Right cardiac atrium (tissue), 5 donors: ENCODE measurements at places on chromosomes 4 and X. TPM values are rescaled to one million over a fixed set of nuclear protein-coding genes. Genes with fewer than 3 reads are reported as not detected.
A peak's percentile ranks its signal among the peaks of the same experiment; 100 is the strongest.

DNA sequence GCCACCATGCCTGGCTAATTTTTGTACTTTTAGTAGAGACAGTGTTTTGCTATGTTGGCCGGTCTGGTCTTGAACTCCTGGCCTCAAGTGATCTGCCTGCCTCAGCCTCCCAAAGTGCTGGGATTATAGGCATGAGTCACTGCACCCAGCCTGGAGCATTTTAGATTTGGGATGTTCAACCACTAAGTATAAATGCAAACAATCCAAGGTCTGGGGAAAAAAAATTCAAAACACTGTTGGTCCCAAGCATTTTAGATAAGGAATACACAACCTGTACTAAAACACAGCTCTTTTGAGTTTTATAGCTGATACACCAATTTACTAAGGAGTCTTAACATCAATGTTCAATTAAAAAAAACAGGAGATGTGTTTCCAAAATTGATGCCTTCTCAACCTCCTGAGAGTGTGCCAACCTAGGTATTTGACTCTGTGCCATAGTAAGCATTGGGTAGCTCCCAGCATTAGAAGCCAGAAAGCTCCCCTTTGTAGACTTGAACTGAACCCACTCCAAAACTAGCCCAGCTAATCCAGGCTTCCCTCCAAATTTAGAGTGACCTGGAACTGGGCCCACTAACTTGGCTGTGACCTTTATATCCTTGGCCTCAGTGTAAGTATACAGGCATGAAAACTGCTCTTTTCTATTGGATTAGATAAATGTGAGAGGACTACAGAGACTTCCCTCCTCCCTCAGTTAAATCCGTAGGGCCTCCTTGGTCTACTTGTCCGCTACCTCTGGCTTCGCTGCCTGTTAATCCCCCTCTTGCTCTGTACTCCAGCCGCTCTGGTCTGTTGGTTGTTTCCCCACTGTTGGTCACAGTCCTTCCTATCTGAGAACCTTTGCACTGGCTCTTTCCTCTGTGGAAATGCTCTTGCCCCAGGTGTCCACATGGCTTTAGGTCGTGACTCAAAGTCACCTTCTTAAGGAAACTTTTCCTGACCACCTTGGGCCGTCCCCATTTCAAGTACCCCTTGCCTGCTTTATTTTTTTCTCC lies 77.6 kb downstream of the CCKAR start:
- DNase-seq = peak; percentile 80

GRCh38 chr4:126023896-126024295 lies 709.1 kb downstream of the FAT4 start:
- no peak for DNase-seq

DNA sequence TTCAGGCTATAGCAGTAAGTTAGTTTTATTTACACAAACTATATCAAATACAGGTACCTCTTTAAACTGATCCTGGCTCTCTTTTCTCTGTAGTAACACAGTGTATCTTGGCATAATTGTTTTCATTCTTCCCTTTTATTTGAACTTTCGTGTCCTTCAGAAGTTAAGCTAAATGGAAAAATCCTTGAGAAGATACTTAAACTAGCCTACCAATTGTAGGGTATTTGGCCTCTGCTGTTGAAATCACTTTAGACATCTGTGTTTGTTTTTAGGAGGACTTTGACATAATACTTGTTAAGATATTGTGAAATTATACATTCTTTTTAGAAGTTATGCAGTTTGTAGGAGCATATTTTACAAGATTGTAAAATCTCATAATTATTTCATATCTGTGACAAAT lies 90.3 kb upstream of the GK2 start:
- no peak for DNase-seq

DNA sequence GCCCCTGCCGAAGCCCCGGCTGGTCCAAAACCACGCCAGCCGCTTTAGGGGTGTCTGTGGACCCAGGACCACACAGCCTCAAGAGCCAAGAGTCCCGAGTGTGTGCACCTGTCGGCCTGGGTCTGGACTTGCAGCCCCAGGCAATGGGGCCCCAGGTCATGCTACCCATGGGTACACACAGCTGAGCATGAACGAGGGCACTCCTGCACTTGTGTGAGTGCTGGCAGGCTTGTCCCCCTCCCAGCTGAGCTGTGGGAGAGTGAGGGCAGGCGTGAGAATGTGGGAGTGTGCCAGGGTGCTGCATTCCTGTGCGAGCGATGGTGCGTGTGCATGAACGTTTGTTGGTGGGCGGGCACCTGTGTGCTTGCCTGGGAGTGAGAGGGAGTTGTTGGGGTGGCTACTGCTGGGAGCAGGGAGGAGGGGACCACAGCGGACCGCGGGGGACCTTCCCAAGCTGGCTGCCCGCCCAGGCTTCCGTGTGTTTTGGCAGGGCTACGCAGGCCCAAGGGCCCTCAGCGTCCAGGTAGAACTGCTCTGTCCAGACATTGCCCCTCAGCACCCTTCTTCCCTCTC lies 30.8 kb downstream of the BLOC1S4 start:
- peak; percentile 83 for DNase-seq

The ATP2B3 gene
- not detected for total RNA-seq

- no peak for DNase-seq
Measured at GRCh38 chr4:5933996-5934831, 41.3 kb upstream of the CRMP1 start.

DNA sequence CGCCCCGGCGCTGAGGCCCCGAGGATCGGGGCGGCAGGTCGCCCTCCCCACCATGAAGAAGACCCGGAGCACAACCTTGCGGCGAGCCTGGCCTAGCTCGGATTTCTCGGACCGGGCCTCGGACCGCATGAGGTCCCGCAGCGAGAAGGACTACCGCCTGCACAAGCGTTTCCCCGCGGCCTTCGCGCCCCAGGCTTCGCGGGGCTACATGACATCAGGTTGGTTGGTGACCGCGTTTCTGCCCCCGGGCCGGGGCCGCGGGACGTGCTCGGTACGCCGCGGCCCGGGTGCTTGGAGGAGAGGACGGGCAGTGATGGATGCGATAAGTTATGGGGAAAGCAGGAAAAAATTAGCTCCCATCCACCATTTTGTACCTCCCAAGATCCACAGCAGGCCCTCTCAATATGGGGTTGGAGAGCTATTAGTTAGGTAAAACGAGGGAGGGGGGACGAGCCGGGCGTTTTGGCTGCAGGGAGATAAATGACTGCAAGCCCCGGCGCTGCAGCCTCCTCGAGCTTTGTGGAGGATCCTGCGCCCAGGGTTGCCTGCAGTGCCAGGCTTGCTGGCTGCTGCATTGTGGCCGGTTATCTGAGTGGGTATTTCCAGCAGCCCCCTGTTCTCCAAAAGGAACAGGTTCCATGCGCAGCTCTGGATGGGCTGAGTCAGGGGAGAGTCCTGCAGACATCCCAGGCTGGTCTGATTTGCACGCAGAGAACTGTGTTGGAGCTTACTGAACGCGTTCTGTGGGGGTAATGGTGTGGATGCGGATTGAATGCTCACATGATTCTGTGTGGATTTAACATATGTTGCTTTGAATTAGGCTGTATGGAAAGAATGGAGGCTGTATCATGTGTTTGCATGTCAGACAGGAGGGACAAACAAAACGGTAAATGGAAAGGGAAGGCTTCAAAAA lies 1.9 kb downstream of the STOX2 start:
- peak; percentile 65 for DNase-seq

The NXF2B gene
- not detected for total RNA-seq

The PAGE2B gene
- not detected for total RNA-seq

The PRAF2 gene
- 20.2 TPM for total RNA-seq

- DNase-seq = no peak
Measured at GRCh38 chr4:3679851-3680311, 86.3 kb upstream of the ADRA2C start.

DNA sequence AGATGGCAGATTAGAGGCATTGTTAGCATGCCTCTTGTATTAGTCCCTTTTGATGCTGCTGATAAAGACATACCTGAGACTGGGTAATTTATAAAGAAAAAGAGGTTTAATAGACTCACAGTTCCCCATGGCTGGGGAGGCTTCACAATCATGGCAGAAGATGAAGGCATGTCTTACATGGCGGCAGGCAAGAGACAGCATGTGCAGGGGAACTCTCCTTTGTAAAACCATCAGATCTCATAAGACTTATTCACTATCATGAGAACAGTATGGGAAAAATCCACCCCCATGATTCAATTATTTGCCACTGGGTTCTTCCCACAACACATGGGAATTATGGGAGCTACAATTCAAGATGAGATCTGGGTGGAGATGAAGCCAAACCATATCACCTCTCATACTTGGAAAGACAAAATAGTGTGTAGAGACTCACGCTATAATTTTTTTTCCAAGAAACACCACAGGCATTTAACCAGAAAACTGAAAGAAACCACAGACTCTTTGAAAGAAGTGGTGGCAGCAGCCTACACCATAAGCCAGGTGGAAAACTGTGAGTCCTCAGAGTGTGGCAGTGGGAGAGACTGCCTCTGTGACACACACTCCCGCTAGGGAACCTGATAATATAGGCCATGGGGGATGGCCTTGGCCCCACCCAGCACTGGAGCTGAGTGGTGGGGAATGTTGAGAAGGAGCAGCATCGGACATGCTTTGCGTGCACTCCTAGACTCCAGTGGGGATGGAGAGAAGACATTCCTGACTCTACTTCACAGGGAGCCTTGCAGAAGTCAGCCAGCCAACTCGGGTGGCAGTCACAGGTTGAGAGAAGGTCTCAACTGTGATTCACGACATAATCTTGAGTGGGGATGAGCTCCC lies 51.5 kb downstream of the SLC2A9 start:
- no peak for DNase-seq

GRCh38 chrX:47248576-47248975 lies 15.8 kb downstream of the USP11 start:
- DNase-seq = no peak

DNA sequence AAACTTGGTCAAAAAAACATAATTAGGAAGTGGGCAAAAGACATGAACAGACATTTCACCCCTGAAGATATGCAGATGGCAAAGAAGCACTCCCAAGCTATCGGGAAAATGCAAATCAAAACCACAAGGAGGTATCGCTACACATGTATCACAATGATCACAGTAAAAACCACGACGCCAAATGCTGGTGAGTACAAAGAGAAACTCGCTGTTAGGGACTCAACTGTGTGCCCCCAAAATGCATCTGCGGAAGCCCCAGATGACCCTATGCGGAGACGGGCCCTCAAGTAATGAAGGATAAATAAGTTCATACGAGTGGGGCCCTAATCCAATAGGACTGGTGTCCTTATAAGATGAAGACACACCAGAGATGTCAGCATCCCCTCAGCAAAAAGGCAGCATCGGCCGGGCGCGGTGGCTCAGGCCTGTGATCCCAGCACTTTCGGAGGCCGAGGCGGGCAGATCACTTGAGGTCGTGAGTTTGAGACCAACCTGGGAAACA lies 10.2 kb downstream of the GAK start:
- DNase-seq = peak; percentile 33

DNA sequence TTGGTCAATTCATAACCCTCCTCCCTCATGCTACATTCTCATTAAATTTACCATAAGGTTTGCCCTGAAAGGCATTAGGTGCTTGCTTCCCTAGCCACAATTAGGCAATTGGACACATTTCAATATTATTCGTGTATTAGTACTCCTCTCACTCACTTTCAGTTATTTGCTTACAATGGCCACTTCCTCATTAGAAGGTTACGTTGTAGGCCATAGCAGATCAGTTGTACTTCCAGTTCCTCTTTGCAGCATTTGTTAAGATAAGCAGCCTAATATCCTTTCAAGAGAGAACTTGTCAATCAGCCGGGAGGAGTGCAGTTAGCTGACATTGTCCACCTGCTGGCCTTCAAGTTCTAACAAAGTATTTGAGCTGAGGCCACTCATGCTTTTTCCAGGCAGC lies 1017.2 kb downstream of the PCDH7 start:
- DNase-seq = no peak

DNA sequence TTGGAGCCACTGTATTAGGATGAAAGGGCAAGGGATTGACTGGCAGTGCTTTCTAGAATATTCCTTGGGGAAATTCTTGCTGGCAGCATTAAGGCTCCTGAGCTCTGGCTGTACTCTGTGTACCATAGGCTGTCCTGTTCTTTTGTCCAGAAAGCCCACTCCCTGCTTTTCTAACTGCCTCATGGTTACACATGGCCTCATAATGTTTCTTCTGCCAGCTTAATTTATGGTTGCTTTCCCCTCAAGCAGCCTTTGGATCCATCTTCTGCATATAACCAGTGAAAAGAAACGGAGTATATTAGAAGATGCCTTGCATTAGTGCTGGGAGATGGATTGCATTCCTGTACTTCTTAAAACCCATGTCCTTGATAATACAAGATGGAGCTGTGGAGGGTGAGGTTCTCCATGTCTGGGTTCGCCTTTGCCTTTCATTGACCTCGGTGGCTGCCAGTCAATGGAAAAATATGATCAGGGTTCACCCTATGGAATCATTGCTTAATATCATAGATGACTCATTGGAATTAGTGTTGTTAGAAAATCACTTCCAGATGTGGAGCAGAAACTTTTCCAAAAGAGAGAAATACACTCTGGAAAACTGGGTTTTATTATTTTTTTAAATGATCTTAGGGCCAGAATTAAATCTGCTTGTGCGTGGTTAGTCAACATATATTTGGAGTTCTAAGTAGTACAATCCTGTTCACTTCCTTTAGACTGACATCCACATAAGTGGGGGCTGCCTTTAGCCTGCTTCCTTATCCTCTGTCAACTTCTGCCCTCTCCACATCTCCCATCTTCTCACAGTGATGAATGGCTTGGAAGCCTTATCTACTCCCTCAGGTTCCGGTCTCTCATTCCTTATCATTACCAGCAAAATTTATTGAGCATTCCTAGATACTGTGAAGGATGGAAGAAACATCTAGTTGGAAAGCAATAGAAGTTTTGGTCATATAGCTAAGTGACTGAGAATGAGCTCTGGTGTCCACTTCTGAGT lies 24.9 kb downstream of the DOCK11 start:
- DNase-seq = no peak

GRCh38 chrX:119488749-119489148 lies 20.5 kb downstream of the SLC25A5 start:
- DNase-seq = peak; percentile 56

- DNase-seq = peak; percentile 53
Measured at GRCh38 chr4:150960818-150961217, 54.3 kb downstream of the LRBA start.

DNA sequence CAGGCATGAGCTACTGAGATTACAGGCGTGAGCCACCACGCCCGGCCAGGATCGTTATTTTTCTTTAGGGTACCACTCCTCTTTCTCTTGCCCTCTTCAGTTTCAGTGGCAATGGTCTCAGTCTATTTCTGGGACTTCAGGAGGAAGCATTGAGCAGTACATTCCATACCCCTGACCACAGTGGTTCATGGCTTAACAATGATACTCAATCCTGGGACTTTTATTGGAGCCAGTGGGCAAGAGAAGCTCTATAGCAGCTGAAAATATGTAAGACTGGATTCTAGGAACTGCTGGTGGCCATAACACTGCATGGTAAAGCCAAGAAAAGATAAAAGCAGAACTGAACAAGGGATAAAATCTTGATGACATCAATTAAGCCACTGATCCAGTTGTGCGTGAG lies 5.8 kb upstream of the CCNA2 start:
- no peak for DNase-seq

- peak; percentile 27 for DNase-seq
Measured at GRCh38 chr4:185472103-185472542, 590 bp upstream of the CCDC110 start.

GRCh38 chr4:107562316-107562715 lies 157.7 kb downstream of the PAPSS1 start:
- no peak for DNase-seq

The TKTL2 gene
- total RNA-seq = not detected

The METAP1 gene
- total RNA-seq = 53.2 TPM

GRCh38 chr4:47104986-47105385 lies 73.6 kb downstream of the GABRB1 start:
- no peak for DNase-seq

GRCh38 chr4:2461246-2461960 lies 7.5 kb upstream of the RNF4 start:
- no peak for DNase-seq
